ENCODE measurements at places on chromosomes 11 and 22. TPM values are rescaled to one million over a fixed set of nuclear protein-coding genes. Genes with fewer than 3 reads are reported as not detected.

- H3K4me1 ChIP-seq = peaks cover 7% of the 10 kb centered on the region
- no peak for DNase-seq
- no peak overlapping the region for H3K4me3 ChIP-seq
- no peaks in the 10 kb centered on the region for H3K27me3 ChIP-seq
- no peaks in the 10 kb centered on the region for H3K36me3 ChIP-seq
Observed at GRCh38 chr11:103880968-103881367, 155.5 kb upstream of the DDI1 start.

DNA sequence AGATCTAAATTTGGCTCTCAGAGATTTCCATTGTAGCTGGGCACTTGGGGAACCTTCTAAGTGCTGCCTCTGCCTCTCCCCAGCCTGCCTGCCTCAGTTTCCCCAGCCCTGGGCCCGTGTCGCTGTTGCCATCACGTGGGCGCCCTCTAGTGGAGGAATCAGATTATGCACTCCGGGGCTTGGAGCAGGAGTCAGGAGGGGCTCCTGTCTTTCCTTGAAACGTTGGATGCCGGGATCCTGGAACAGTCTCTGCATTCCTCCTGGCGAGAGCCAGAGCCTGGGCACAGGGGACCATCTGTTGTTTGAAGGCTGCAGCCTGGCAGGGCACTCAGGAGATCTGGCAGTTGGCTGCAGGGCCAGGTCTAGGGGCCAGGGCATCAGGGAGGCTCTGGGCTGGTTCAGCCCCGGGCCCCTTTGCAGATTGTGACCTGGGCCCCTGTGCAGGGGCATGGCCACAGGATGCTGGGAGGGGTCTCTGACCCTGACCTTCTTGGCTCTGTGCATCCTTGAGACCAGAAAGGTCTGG, 71.6 kb downstream of the LRP5 start:
- H3K27me3 ChIP-seq = no peaks in the 10 kb centered on the region
- H3K27ac ChIP-seq = no peak overlapping the region
- no peak overlapping the region for H3K4me3 ChIP-seq
- no peaks in the 10 kb centered on the region for H3K4me1 ChIP-seq

The CHORDC1 gene
- total RNA-seq = 62.0 TPM

- no peaks in the 10 kb centered on the region for H3K36me3 ChIP-seq
- DNase-seq = no peak
- H3K4me3 ChIP-seq = no peak overlapping the region
- H3K27ac ChIP-seq = no peak overlapping the region
- H3K4me1 ChIP-seq = no peaks in the 10 kb centered on the region
Observed at GRCh38 chr22:34798605-34799004, 267.4 kb upstream of the ISX start.

GRCh38 chr11:2530131-2530854, 85.5 kb downstream of the KCNQ1 start:
- no peak overlapping the region for H3K4me3 ChIP-seq
- no peaks in the 10 kb centered on the region for H3K36me3 ChIP-seq
- H3K27ac ChIP-seq = no peak overlapping the region

GRCh38 chr22:50326225-50326955, 422 bp downstream of the DENND6B start:
- H3K27me3 ChIP-seq = no peaks in the 10 kb centered on the region
- peaks cover 18% of the 10 kb centered on the region for H3K4me1 ChIP-seq
- no peak overlapping the region for H3K27ac ChIP-seq
- H3K36me3 ChIP-seq = no peaks in the 10 kb centered on the region
- DNase-seq = no peak
- H3K4me3 ChIP-seq = peak overlapping the region; percentile 84
